ENCODE measurements at places on chromosomes 5 and 9.

DNA sequence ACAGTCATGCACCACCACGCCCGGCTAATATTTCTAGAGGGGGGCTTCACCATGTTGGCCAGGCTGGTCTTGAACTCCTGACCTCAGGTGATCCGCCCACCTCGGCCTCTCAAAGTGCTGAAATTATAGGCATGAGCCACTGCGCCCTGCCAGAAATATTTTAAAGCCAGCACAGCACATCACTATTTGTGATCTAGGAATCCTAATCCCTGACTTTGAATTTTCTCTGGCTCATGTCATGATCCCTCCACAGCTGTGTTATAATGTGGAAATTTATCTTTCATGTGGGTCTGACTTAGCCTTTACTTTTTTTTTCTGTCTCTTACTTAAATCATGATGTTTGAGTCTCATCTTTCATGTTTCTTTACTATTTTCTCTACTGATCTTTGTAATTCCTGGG is 18.7 kb upstream of the ITGA1 start:
- no peak for DNase-seq

DNA sequence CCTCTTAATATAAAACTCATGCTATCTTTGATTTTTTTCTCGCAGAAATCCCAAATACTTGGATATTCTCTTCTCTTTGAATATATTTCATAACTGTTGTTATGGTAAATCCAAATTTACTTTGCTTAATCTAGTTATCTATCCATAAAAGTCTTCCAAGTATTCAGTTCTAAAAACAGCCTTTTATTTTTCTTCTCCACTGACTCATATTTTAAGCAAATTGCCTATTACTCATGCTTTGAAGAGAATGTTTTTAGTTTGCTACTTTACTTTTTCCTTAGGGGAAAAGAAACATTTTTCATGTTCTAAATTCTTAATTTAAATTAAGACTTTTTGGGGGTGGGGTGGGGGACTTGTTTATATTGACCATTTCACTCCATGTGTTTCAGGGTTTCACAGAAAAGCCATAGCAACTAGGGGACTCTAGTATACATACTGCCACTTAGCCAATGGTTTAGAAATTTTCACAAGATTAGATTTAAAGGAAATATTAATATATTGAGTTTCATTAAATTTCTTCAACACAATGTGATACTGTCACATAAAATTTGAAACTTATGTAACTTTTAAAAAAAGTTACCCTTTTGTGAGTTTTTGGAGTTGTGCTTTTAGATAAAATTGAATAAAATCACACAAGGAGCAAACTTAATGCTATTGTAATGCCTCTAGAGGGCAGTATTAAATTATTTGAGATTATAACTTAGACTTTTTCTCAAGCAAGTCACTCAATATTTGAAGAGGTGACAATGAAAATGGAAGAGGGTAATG is 545.8 kb upstream of the ARRDC3 start:
- no peak for DNase-seq

DNA sequence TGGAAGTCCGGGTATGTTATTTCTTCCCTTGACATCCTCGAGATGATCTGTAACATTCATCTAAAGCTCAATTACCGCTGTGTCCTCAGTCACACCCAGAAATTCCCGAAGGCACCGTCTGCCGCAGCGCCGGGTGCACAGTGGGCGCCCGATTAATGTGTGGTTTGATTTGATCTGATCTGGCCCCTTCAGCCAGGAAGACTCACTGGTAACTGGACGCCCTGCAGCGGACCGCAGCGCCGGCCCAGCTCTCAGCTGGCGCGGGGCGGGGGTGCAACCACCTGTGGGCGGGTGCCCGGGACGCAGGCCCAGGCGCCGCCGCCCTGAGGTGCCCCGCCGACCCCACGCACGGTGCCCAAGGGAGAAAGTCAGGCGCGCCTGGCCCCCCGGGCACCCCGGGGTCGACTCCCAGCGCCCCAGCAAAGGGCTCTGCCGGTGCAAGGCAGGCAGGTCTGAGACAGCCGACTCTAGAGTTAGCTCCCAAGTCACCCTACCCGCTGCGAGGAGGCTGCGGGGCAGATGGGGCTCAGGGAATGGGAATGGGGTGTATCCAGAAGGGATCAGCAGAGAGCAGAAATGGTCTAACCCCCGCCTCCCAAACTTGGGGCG is 1.7 kb downstream of the EPB41L4B start:
- DNase-seq: peak; percentile 41

DNA sequence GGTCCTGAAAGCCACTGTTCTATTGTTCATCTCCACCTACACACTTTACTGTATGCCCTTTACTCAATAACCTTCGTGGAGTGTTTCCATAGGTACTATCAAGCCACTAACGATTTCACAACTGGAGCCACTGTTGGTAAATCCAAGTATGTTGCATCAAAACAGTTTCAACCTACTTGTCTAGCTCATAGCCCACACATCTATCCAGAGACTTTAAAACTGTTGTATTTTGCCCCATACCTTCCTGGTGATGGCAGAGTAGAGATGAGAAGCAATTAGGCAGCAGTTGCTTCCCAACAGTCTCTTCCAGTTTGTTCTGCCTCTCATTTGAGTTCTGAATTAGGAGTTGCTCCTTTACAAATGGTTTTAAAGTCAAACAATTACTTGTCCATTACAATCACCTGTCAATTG is 607 bp downstream of the FAXDC2 start:
- DNase-seq: no peak
